ENCODE measurements at places on chromosomes 2 and 18.
A peak's percentile ranks its signal among the peaks of the same experiment; 100 is the strongest.

DNA sequence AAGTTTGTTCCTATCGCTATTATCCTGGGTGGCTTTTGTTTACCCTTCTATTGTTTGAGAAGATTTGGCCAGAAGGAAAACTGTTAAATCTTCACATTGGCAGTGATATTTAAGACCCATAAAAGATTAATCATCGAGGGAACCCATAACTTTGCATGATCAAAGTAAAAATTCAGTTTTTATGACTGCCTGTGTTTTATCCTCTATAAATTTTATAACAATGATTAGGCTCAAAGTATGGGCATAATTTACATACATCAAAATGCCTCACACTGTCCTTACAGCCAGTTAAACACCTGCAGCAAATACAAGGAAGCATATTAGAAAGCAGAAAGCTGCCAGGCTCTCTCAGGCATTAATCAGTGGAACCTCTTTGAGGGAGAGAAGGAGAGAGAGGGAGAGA lies 289.1 kb downstream of the ICOS start:
- no peak for DNase-seq

- DNase-seq = no peak
These were observed 20.5 kb upstream of the ACKR3 start for GRCh38 chr2:236549165-236549564.

DNA sequence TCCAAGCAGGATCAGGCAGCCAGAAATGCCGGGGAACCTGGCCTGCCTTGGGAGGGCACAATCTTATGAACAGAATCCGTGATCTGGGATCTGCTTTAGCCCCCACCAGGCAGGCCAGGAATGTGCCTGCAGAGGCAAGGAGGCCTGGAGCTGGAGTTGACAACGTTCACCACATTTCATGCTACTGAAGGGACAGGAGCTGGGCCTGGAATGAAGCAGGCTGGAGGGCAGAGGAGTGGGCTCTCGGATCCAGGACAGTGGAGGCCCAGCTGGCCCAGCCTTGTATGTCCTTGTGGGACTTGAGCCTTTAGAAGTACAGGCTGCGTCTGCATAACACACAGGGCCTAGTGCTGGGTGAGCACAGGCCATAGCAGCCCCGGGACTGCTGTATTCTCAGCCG lies 91.8 kb downstream of the KLHL29 start:
- no peak for DNase-seq

DNA sequence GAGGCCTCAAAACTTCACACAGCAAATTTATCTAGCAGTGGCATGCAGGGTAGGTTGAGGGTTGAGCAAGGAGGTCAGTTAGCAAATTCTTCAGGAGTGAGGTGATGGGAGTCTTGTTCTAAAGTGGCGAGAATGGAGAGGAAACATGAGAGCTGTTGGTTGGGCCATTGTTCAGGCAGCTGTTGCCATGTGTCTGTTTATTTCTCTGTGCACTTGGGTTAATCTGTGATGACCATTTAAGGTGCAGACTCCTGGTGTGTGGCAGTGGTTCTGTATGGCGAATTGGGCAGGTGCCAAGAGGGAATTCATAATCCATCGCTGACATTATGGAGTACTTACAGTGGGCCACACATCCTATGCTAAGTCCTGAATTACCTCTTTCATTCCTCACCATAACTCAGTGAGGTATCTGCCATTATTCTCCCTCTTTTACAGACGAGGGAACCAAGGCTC lies 30.4 kb downstream of the TMEM178A start:
- peak; percentile 76 for DNase-seq

DNA sequence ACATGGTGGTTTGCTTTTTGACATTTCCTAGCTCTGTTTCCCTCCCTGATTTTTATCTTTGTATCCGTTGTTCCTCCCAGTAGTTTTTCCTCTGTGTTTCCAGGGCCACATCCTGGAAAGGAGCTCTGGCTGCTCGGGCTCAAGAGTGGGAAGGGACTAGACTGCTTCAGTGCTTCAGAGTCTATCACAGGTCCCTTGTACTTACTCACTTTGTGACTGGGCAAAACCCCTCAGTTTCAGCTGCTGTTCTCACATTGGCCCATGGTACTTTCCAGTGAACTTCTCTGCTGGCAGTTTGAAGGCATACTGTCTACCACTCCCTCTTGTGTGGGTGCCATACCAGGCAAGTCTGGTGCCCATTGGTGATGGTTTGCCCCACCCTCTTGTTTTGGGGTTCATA lies 7.5 kb upstream of the STAMBP start:
- DNase-seq = no peak

DNA sequence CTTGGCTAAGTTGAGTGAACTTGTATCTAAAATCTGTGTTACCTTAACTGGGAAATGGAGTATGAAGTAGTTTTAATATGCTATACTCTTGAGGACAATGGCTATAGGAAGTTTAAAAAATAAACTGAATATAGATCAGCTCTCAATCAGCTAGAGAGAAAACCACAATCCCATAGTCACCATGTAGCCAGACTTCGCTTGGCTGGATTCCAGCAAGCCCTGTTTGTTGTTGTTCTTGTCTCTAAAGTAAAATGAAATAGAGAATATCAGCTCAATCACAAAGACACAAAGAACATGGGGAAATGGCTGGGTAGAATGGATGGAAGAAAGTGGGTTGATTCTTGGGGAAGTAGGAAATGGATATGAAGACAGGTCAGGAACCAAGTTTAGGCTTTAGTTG lies 234.9 kb downstream of the PHLPP1 start:
- no peak for DNase-seq

GRCh38 chr2:225025917-225026571 lies 16.2 kb downstream of the DOCK10 start:
- peak; percentile 81 for DNase-seq

GRCh38 chr2:201987426-201987825 lies 46.2 kb upstream of the FZD7 start:
- DNase-seq = no peak

DNA sequence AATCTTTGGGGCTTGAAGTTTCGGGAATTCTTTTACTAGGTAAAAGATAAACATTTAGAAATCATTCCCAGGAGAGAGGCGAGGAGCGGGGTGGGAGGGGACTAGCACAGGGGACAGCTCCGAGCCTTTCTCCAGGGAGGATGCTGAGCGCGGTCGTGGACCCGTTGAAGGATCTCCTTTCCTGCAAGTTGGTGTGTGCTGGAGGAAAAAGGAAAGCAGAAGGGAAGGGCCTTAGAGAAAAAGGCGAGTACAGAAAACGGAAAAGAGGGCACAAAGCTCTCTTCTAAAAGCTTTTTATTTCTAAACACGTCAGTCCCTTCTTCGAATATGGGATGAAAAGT lies 640 bp downstream of the SLC39A6 start:
- DNase-seq = no peak

GRCh38 chr2:74511104-74511989 lies 2.9 kb upstream of the TLX2 start:
- no peak for DNase-seq

DNA sequence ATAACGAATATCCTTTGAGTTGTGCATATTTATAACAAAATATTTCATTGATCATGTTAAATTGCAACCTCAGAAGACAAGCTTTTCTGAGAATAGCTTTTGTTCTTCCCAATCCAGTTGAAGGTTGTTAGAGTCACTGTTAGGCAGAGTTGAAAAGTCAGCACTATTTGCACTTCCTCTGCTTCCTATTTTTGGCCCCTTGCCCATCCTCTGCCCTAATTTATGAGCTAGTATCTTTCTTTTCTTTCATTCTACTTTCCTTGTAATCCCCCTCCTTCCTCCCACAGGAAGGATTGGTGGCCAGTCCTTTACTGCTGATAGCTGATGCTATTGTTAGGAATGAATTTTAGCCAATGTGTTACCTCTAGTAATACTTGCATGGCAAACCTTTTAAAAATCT lies 4.9 kb downstream of the RALB start:
- no peak for DNase-seq

DNA sequence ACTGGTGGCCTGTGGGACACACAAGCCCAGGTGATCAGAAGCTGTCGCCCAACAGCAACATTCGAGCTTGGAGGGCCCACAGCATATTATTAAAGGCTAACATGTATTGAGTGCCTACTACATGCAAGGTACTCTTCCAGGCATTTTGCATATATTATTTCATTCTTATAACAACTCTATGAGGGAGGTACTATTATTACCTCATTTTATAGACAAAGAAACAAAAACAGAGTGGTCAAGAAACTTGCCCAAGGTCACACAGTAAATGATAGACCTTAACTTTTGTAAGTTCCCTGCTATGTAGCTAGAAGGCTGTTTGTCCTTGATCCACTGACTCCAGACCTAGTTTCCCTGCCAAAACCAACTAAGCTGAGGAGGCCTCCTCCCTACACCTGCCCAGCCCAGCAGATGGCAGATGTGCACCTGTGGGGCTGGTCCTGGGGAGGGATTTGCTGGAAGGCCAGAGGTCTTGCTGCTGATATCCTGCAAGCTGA lies 35.7 kb downstream of the KANSL3 start:
- no peak for DNase-seq

All from AG09309 (cell line).